ENCODE measurements at places on chromosomes 6 and 20.

- no peak for DNase-seq
Measured at GRCh38 chr6:133368664-133369063, 127.5 kb downstream of the EYA4 start.

GRCh38 chr6:16712255-16712930, 48.9 kb downstream of the ATXN1 start:
- DNase-seq: no peak

GRCh38 chr20:24450624-24451376, 18.6 kb upstream of the SYNDIG1 start:
- no peak for DNase-seq

DNA sequence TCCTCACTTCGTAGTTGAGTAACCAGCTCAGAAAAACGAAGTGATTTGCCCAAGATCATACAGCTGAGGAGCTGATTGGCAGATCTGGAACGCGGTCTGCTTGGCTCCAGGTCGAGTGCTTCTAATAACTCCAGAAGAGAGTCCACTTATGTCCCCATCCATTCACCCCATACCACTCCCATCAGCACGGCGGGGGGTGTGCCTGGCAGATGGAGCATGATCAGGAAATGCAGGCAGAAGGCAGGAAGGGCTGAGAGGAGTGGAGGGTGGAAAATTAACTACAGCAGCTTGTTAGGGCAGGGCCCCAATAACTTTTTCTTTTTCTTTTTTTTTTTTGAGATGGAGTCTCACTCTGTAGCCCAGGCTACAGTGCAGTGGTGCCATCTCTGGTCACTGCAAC, 15.0 kb downstream of the FITM2 start:
- DNase-seq: no peak
